ELR (cell line): ENCODE measurements at places on chromosomes 13 and 19.

- no peak for DNase-seq
These were observed 1.6 kb downstream of the SLC46A3 start for GRCh38 chr13:28717170-28717569.

DNA sequence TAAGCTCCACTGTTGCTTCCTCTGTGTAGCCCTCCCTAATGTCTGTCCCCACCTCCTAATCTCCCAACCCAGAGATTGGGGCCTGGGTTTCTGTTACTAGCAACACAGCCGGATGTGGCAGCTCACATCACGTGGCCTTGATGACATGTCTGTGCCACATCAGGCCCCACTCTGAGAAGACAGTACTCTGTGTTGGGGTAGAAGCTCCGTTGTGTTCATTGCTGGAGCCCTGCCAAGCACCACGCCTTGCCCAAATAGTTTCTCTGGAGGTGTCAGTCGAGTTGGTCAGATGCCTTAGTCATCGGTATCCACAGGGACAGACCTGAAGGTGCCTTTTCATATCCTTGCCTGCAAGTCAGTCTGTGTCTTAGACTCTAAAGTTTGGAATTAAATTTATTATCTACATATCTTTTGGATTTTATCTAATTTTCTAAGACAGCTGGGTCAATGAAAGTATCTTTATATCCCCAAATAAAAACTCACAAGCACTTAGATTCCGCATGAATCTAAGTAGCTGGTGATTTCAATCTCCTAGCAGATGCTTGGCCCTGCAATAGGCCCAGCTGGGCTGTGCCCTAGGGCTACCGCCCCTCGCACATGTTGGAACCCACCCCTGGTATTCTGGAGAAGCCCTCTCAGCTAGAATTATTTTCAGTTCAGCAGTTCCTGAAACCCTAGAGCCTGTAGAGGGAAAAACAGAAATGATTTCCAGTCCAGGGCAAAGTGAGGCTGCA, 204.0 kb upstream of the TSHZ3 start:
- DNase-seq, result no peak

DNA sequence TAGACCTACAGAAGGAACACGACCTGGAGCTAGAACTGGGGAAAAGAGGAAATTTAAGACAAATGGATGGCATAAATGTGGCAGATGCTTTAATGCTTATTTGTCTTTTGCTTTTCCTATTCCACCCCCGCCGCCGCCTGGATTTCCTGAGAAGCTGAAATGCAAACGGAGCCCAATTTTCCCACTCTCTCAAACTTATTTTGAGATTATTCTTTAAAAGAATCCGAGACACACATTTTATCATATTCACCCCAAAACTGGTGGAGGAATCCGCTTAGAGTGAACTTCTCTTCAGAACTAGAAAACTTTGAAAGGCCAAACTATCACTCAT, 5.8 kb downstream of the POU4F1 start:
- DNase-seq, result no peak

GRCh38 chr13:66345971-66346370, 884.2 kb downstream of the PCDH9 start:
- no peak for DNase-seq

GRCh38 chr19:1223018-1223855, 14.6 kb downstream of the CBARP start:
- DNase-seq, result peak; percentile 71

DNA sequence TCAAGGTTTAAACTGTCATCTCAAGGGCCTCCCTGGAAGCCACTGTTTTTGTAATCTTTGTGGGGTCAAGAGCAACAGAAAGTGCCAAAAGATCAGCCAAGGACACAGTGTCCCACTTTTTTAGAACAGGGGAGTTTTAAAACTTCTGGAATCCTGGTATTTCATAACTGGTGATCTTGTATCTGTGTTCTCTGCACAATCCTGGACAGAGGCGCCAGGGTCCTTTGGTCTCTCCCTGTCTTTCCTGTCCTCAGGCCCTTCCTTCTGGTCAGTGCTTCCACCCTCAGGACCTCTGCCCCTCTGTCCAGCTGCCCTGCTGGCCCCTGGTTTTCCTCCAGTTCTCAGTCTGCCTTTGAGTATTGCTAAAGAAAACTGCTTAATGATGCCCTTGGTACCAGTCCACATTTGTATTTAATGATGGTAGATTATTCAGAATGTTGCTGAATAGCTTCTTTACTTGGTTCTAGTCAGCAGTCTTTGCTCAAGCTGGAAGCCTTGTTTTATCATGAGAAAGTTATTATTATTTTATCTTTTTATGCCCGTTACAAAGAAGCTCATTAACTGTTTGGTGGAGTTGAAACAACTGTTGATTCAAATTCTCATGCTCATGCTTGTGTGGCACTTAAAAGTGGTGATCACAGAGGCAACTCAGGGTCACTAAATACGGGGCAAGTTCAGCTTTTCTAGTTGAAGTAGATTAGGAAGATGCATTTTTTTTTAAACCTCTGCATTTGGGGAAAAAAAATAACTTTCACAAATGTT, 47.5 kb downstream of the WASF3 start:
- no peak for DNase-seq

DNA sequence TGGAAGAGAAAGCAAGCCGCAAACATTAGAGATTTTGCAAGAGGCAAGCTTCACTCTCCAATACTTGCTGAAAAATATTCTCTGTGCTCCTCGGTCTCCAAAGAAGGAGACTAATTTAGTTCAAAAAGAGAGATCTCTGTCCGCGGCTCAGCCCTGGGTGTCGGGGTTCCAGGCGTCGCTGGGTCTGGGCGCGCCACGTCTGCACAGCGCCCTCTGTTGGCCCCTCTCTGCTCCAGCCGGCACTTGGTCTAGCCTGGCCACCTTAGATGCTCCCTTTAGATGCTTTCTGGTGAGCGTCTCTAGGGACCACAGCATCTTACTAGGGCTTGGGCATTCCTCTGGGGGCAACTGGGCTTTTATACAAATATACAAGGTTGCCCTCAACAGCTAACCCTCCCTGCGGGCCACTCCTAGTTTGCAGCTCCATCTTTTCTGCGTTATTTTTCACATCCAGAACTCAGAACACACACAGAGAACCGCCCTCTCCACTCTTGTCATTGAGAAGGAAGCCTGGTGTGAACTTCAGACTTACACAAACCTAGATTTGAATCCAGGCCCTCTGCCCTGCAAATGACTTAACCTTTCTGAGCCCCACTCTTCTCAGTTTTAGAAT, 78.3 kb downstream of the CYSLTR2 start:
- DNase-seq, result peak; percentile 23

DNA sequence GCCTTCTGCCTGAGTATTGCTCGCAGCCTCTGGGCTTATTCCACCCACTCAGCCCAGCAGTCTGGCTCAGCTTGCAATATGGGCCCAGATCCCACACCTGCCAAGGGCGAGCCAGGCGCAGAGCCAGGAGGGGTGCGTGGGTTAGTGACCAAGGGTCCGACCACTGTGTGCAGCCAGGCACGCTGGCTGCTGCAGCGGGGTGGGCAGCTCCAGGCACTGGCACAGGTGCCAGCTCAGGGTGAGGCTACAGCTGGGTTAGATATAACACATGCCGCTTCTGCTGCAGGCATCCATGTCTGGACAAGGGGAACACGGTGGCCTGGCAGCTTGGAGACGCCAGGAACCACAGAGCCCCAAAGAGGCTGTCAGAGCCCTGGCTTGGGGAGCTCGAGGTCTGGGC, 12.6 kb upstream of the URAD start:
- no peak for DNase-seq

DNA sequence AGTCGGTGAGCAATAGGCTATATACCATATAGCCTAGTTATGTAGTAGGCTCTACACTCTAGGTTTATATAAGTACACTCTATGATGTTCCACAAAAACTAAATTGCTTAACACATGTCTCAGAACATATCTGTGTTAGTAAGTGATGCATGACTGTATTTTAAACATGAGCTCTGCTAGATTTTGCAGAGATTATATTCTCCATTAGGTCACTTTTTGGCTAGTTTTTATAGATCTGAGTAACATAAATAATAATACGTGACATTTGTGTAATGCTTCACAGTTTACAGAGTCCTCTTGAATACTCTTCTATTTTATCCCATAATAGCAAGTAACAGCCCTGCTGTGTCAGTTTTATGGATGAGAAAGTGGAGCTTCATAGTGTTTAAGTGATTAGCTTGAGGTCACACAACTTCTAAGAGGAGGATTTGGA, 47.8 kb downstream of the NDFIP2 start:
- DNase-seq, result peak; percentile 27

DNA sequence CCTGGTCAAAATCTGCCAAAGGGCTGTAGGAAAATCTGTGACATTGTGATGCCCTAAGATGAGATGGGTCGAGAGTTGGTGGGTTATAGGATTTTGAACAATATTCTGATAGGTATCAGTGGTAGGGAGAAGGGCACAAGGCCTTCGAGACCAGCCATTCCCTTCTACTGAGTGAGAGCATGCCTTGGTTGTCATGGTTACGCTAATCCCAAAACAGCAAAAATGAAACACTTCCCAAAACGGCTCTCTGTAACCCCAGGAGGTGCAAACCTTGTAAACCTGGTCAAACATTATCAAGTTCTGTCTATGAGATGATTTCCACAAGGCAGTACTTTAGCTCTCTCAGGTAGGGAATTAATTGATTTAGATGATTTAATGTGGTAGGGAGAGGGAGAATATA, 158.7 kb upstream of the RNF113B start:
- no peak for DNase-seq

GRCh38 chr19:29436591-29437103, 89.1 kb upstream of the VSTM2B start:
- no peak for DNase-seq

GRCh38 chr13:51047434-51048165, 63.5 kb downstream of the C13orf42 start:
- no peak for DNase-seq

GRCh38 chr13:74015137-74015536, 119.1 kb downstream of the KLF12 start:
- DNase-seq, result peak; percentile 63
